Amniotic stem cell (primary cell): ENCODE measurements at places on chromosomes 3 and 15.

GRCh38 chr15:47708161-47708980 is 8.9 kb upstream of the SEMA6D start:
- no peak for DNase-seq

GRCh38 chr3:118213892-118214291 is 820.8 kb downstream of the IGSF11 start:
- DNase-seq = no peak

DNA sequence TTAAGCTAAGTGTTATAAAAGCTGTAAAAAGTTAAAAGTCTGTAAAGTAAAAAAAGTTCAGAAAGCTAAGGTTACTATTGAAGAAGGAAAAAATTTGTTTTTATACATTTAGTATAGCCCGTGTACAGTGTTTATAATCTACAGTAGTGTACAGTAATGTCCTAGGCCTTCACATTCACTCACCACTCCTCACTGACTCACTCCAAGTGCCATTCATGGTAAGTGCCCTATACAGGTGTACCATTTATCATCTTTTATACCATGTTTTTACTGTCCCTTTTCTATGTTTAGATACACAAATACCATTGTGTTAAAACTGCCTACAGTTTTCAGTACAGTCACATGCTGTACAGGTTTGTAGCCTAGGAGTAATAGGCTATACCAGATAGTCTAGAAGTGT is 8.8 kb downstream of the CCDC71 start:
- no peak for DNase-seq

DNA sequence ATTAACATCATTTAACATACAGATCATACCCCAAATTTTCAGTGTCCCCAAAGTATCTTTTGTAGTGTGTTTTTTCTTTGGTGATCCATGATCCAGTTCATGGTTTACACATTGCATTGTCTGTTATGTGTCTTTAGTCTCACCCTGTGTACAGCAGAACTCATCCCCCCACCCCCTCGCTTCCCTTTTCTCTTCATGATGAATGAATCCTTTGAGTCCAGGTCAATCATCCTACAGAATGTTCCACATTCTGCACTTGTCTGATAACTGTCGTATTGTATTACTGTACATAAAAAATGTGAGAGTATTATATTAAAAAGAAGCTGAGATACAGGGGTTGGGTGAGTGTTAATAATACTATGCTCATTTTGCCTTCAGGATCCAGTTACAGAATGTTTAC is 14.6 kb upstream of the NIT2 start:
- no peak for DNase-seq

GRCh38 chr3:73866846-73867245 is 242.1 kb upstream of the PDZRN3 start:
- DNase-seq = no peak

- no peak for DNase-seq
These were observed 36.0 kb upstream of the MBNL1 start for GRCh38 chr3:152232679-152233078.

GRCh38 chr3:152244517-152244888 is 24.2 kb upstream of the MBNL1 start:
- DNase-seq = no peak

DNA sequence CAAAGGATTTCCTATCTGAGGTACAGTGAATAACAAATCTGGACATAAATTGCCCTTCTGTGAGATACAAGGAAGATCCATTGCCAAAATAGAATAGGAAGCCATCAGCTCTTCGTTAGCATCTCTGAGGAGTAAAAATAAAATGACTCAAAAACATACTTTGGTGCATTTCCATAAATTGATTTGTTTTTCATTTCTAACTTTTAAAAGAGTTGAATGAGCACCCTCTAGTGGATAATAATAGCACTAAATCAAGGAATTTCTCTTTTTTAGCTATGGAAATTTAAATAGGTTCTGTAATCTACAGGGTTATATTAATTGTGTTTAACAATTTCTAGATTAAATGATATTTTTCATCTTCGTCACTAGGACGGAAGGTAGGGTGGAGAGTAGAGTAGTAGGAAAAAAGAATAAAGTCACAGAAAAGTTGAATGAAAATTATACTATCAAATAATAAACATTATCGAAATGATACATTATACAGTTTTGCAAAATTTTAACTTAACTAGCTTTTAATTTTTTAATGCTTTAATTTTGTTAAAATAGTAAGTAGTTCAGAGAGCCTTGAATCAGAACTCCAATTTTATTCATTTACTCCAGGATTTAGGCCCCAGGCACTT is 6.4 kb downstream of the NSUN3 start:
- no peak for DNase-seq

DNA sequence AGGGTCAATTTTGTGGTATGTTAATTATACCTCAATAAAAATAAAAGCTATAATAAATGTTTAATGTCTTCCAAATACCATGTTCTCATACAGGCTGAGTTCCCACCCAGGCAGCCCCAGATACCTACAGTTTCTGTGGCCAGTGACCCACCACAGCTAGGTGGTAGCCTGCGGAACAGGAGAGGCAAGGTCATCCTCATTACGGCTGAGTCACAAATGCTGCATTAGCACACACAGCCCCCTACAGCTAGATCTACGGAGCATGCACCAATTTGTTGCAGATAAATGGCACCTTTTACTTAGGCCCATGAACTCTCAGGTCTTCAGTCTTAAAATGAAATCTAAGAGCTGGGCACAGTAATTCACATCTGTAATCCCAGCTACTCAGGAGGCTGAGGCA is 5.1 kb downstream of the SPATA12 start:
- no peak for DNase-seq

- no peak for DNase-seq
These were observed 5.5 kb downstream of the RASGRP1 start for GRCh38 chr15:38559131-38559530.

GRCh38 chr3:187085933-187086332 is 53.4 kb downstream of the RPL39L start:
- DNase-seq = no peak

DNA sequence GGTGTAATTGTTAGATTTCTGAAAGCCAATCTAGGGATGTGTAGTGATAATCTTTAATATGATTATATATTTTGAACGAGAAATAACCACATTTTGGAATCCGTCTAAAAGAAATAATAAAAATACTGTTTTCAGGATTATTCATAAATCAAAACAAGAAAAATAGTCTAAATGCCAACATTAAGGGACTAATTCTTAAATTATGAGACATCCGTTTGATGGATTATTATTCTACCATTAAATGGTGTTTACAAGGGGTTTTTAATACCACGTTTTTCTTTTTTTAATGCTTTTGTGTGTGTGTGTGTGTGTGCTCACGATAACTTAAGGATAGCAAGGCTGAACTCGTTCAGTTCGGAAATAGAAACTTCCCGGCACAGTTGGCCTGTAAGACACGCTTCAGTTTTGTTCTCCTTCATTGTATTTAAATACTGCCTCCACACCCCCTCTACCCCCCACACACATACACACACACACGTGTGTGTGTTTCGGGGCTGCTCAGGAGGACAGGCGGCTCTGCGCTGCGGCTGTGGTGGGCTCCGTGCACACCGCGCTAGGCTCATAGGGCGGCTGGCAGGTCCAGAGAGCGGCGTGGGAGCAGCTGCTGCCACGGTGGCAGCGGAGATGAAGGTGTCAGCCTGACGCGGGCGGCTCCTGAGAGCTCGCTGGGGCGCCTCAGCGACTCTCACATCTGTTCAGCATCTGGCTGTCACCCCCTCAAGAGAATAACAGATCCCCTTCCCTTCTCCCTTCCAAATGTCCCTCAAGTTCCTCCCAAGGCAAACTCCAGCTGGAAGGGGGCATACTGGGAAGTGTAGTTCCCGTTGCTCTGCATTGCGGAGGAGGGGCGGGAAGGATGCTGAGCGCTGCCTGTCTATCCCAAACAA is 23.0 kb upstream of the ANP32A start:
- no peak for DNase-seq

GRCh38 chr3:8490079-8490552 is 11.5 kb upstream of the LMCD1 start:
- DNase-seq = peak; percentile 84

DNA sequence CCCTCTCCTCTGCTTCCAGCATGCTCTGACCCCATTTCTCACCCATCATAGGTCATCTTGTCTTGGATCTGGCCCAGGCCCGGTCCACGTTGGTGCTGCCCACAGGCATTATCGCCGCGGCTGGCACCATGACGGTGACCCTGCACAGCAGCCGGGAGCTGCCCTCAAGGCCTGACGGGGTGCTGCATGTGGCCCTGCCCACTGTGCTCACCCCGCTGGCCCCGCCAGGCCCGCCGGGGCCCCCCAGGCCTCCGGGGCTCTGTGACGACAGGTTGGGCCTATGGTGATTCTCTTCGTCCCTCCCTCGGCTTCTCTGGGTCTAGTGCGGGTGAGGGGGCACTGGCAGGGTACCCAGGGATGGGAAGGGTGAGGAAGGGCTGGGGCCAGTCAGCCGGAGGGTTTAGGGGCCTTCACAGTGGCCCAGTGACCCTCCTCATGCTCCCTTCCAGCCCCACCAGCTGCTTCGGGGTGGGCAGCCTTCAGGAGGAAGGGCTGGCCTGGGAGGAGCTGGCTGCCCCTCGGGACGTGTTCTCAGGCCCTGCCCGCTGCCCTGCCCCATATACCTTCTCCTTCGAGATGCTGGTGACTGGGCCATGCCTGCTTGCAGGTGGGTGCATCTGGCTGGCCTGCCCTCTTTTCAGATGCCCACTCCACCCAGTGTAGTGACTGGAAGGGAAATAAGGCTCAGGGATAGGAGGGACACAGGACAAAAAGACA is 3.9 kb downstream of the VWA5B2 start:
- DNase-seq = no peak

GRCh38 chr15:57732526-57733331 is 26.2 kb downstream of the POLR2M start:
- no peak for DNase-seq

DNA sequence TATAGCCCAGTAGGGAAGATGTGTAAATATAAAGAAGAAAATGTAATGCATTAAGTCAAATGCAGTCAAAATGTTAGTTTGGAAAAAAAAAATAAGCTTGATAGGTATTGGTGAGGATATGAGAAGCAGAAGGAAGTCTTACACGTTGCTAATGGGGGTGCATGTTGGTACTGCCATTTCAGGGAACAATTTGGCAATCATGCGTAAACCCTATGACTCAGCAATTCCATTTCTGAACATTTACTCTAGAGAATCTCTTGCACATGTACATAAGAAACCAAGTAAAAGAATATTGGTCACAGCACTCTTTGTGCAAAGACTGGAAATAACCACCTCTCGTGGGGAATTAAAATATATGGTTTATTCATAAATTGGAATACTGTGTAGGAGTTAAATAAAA is 35.5 kb upstream of the TIMP4 start:
- DNase-seq = no peak

DNA sequence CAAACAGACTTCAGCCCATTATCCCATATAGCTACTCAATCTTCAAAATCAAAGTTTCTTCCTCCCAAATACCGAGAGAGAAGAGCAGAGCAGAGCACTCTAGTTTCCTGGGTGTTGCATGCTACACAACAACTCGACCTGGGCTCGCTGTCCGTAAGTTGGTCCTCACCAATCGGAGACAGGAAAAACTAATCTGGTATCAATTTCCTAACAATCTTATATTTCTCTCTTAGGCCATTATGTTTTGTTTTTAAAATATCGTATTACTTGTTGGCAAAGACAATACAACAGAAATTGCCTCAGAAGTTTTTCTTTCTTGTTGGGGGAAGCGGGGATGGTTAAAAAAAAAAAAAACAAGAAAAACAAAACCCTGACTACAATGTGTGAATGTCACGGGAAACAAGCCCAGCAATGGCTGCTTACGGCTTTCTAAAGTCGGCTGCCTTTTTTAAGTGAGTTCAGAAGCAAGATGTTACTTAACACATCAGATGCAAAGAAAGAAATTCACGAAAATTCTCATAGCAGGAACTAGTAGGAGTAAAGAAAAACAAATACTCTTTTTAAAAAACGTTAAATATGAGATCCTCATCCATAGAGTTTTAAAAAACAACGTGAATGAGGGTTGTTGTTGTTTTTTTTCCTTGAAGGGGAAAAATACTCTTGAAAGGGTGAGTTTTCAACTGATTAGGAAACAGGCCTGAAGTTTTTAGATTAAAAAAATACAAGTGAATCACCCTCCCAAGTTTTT is 1.9 kb downstream of the VGLL4 start:
- DNase-seq = no peak

GRCh38 chr3:31485196-31485595 is 47.5 kb upstream of the STT3B start:
- no peak for DNase-seq

DNA sequence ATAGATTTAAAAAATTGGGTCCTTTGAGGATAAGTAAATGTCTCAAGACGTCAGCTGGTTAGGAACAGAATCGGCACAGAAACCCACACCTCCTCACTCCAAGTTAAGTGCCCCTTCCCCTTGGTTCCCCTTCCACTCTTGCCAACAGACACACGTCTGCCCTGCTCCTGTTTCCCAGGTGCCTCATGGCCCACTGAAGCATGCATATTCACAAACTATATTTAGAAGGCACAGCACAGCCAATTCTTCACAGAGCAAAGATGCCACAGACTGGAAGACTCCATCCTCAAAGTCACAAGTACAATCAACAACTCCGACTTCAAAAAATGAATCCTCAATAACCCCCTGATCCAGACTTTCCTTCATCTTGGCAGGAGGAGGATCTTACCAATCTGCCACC is 295.4 kb upstream of the NR2F2 start:
- DNase-seq = no peak

DNA sequence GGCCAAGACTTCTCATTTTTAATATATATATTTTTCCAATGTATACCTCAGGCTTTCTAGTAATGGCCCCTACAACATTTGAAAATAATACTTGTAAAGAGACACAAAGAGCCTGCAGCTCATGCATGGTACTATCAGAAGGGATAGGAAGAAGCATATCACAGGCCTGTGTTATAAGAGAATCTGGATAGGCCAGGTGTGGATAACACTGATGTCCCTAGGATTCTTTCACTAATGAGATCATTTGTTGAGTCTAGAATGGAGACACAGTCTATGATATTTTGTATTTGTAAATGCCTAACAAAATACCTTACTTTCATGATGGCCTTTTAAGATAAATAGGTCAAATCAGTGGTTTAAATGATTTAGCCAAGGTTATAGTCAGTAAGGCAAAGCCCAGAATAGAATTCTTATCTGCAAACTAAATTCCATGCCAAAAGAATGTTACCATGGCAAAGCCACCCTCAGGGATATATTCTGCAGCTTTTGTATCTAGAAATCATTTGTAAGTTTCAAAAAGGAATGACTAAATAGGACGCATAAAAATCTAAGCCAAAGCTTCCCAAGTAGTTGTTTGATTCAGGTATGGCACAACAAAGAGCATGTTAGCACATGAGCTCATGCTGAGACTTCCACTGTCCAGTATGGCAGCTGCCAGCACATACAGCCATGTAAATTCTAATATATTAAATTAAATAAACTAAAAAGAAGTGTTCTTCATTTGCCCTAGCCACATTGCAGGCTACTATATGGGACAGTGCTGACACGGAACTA is 10.0 kb downstream of the DCP1A start:
- no peak for DNase-seq
